ENCODE measurements at places on chromosomes 16 and 17. TPM values are rescaled to one million over a fixed set of nuclear protein-coding genes. Genes with fewer than 3 reads are reported as not detected.

DNA sequence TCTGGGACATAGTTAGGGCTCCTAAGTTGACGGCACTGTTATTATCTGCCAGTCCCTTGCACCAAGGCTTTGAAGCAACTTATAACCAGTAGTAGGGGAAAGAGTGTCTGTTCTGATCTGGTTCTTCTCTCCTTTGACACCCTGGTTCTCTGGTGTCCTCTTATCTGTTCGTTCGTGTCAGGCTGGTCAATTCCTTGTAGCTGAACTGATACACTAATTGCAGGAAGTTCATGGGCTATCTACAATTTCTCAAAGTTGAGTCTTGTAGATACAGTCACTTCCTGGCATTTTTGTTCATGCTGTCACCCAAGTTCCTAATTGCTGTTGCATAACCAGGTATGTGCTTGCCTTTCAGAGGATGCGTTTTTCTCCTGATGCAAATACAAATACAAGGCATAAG, 17.3 kb upstream of the MYO1D start:
- no peak overlapping the region for H3K4me3 ChIP-seq
- DNase-seq = no peak
- no peaks in the 10 kb centered on the region for H3K36me3 ChIP-seq
- no peak overlapping the region for H3K27ac ChIP-seq
- H3K27me3 ChIP-seq = peaks cover 2% of the 10 kb centered on the region

The BOLA2B gene
- total RNA-seq = 12.6 TPM

DNA sequence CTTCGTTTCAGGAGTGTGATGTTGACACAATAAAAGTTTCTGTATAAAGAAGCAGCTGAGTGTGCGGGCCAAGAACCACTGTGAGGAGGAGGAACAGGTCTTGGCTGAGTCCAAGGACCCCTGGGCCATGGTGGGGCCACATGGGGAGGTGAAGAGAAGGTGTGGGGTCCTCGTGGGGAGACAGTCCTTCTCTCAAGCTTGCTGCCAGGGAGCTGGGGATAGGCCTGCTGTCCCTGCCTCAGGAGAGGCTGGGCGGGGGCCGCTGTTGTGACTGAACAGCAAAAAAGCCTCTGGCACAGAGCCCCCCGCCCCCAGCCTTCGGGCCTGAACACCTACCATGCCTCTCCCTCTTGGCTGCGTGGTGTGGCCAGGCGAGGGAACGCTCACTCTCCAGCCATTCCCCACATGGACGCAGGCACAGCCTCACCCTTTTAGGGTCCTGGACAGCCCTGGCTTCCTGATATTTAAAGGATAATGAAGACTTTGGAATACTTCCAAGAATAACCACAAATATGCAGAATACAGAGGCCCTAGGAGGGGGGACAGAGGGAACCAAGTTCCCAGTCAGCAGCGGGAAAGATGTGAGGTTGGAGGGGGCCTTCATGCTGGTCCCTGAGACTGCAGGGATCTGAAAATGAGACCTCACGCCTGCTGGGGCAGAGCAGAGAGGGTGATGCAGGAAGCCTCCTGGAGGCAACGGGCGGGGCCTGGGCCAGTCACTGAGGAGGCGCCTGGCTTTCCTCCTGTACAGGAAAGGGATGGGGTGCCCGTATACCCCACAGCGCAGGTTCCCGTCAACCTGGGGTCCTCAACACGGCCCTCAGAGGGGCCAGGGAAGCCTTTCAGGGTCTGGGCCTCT, 100.0 kb upstream of the CREBBP start:
- H3K36me3 ChIP-seq = peaks cover 14% of the 10 kb centered on the region
- H3K4me1 ChIP-seq = peaks cover 5% of the 10 kb centered on the region
- H3K27me3 ChIP-seq = no peaks in the 10 kb centered on the region
- H3K27ac ChIP-seq = no peak overlapping the region
- peak; percentile 77 for DNase-seq
- H3K4me3 ChIP-seq = no peak overlapping the region

- H3K4me3 ChIP-seq = no peak overlapping the region
- H3K27ac ChIP-seq = no peak overlapping the region
- no peaks in the 10 kb centered on the region for H3K27me3 ChIP-seq
- peak; percentile 80 for DNase-seq
- no peaks in the 10 kb centered on the region for H3K36me3 ChIP-seq
- peaks cover 6% of the 10 kb centered on the region for H3K4me1 ChIP-seq
Observed at GRCh38 chr16:17379121-17379571, 91.6 kb downstream of the XYLT1 start.

The RNF40 gene
- total RNA-seq = 56.8 TPM

The ATP1B2 gene
- total RNA-seq = 0.33 TPM

The ZNF785 gene
- total RNA-seq = 8.7 TPM

The SLC5A10 gene
- total RNA-seq = under 0.01 TPM

The ZNF747 gene
- 7.4 TPM for total RNA-seq

The HSPB9 gene
- total RNA-seq = not detected

DNA sequence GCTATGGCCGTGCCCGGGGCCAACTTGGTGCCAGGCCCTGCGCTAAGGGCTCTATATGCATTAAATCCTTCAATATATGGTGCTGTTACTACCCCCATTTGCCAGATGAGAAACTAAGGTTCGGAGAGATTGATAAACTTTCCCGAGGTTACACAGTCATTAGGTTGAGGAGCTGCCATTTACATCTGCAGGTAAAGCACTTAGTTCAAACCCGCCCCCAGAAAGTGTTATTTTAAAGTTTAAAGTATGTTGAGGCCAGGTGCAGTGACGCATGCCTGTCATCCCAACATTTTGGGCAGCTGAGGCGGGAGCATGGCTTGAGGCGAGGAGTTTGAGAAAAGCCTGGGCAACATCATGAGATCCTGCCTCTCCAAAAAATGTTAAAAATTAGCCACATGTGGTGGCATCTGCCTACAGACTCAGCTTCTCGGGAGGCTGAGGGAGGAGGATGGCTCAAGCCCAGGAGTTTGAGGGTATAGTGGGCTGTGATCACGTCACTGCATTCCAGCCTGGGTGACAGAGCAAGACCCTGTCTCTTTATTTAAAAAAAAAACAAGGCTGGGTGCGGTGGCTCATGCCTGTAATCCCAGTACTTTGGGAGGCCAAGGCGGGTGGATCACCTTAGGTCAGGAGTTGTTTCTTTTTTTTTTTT, 264.7 kb downstream of the PARN start:
- no peaks in the 10 kb centered on the region for H3K27me3 ChIP-seq
- H3K36me3 ChIP-seq = no peaks in the 10 kb centered on the region
- H3K4me3 ChIP-seq = no peak overlapping the region

The TOM1L1 gene
- total RNA-seq = 34.7 TPM

DNA sequence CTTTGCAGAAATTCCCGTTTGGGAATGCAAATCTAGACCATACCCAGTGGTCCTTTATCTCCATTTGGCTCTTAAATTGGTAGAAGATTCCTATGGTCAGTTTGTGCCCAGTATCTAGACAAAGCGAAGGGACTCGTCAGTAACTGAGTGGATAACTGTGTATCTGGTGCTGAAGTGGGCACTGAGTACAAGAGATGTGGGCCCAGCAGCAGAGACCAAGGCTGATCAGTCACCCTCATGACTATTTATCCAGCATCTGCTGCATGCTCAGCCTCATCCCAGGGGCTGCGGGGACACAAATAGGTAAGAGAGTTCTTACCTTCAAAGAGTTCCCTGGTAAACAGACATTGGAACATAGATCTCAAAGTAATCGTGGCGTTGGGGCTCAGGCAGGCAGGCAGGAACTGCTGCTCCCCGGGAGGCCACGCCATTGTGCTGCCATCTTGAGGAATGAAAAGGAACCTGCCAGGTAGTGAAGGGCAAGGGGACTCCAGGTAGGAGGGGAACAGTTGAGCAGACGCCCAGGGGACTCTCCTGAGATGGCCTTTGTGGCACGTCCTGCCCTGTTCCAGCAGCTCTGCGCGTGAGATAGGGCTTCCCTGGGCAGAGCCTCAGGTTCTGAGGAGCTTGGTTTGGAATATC, 10.3 kb downstream of the NT5M start:
- DNase-seq = no peak
- no peak overlapping the region for H3K4me3 ChIP-seq
- no peaks in the 10 kb centered on the region for H3K27me3 ChIP-seq

DNA sequence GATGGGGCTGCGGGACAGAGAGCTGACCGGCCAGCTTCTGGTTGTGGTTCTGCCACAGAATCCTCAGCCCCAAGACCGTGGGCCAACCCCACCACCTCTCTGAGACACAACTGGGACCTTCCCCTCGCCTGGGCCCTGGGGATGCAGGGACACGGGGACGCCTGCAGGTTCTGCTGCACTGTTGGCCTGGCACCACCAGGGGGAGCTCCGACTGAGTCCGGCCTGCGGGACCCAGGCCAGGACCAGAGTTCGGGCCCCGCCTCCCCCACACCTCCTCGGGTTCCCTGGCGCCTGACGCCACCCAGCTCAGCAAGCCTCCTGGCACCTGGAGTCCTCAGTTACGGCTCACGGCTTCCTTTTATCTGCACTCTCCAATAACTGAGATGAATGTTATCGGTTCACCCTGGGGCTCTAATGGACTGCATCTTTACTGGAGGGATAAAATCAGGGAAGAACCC, 27.3 kb downstream of the TBC1D16 start:
- DNase-seq = peak; percentile 58
- no peaks in the 10 kb centered on the region for H3K4me1 ChIP-seq
- no peak overlapping the region for H3K27ac ChIP-seq
- peaks cover 3% of the 10 kb centered on the region for H3K36me3 ChIP-seq
- no peak overlapping the region for H3K4me3 ChIP-seq
- H3K27me3 ChIP-seq = no peaks in the 10 kb centered on the region

The ATP2A1 gene
- 0.33 TPM for total RNA-seq

DNA sequence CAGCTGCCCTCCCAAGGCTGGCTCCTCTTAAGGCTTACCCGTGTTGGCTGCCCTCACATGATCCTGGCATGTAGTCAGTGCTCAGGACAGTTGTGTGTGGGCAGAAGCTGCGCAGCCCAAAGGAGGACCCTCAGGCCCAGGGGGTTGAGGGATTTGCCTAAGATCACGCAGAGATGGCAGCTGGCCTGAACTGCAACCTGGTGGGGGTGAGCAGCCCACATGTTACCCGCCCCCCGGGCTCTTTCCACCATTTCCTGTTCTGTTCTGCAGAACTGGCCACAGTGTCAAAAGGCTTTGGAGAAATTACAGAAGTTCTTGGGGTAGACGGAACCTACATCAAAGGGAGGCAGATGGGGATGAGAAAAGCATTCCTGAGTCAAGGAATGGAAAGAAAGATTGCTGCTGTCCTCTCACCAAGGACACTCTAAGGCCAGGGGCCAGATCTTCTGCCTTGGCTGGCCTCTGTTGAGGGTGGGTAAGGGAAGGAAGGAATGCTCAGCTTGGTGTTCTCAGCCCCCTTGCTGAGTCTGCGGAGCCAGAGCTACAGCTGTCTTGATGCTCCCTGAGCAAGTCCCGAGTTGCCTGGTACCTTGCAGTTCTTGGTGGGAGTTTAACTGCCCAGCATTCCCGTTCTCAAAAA, 53.0 kb downstream of the EPN2 start:
- no peak overlapping the region for H3K4me3 ChIP-seq
- H3K4me1 ChIP-seq = peaks cover 2% of the 10 kb centered on the region
- H3K27ac ChIP-seq = no peak overlapping the region
- H3K27me3 ChIP-seq = no peaks in the 10 kb centered on the region
- DNase-seq = no peak

DNA sequence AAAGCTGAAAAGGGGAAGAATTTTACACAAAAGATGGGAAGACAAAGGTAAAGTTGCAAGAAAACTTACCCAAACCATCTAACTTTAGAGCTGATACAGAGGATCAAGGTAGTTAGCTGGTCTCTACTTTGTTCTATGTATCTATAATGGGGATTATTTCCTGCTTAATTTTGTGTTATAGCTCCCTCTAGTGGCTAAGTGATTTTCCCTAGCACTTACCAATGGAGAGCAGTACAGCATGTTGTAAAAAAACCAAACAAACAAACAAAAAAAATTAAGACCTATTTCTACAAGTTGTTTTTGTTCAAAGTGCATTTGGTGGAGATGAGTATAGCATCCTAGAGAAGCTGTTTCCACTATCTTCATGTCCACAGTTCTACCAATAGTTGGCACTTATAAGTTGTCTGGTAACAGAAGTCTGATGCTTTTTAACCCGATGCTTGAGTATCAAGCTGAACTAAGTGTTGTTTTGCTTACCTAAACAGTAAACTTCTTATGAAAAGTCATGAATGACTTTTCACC, 7.5 kb downstream of the SRSF1 start:
- no peak overlapping the region for H3K4me3 ChIP-seq
- peaks cover 10% of the 10 kb centered on the region for H3K4me1 ChIP-seq

DNA sequence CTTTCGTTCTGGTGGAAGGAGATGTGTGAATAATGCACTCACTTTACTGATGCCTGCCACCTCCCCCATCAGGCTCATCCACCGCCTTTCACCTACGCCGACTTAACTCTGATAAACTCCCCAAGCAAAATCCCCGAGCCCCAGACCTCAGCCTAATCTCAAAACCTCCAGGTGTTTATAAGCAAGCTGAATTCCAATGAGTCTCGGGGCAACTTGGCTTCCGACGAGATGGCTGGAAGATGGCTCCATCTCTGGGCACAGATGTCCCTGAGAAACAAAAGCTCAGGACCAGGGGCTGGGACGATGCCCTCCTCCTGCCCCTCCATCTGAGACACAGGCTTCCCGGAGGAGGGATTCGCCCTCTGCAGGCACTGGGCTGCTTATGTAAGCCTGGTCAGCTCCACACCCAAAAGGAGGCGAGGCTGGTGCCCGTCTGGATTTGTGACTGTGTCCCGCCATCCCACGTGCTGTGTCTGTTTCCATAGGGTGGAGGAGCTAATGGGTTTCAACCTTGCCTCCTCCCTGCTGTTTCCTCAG, 386.4 kb upstream of the TNRC6C start:
- H3K27ac ChIP-seq = no peak overlapping the region
- no peak for DNase-seq
- H3K36me3 ChIP-seq = no peaks in the 10 kb centered on the region
- no peak overlapping the region for H3K4me3 ChIP-seq
- no peaks in the 10 kb centered on the region for H3K4me1 ChIP-seq
- H3K27me3 ChIP-seq = peaks cover 19% of the 10 kb centered on the region

The CDRT15 gene
- total RNA-seq = not detected

GRCh38 chr17:43790311-43790940, 10.2 kb downstream of the CFAP97D1 start:
- no peaks in the 10 kb centered on the region for H3K4me1 ChIP-seq
- H3K27me3 ChIP-seq = no peaks in the 10 kb centered on the region
- no peak for DNase-seq

The PPP1R27 gene
- under 0.01 TPM for total RNA-seq

The TLCD1 gene
- total RNA-seq = 6.6 TPM

GRCh38 chr16:13997933-13998332, 73.2 kb upstream of the MRTFB start:
- H3K27me3 ChIP-seq = no peaks in the 10 kb centered on the region
- no peak overlapping the region for H3K4me3 ChIP-seq
- no peak for DNase-seq
- no peak overlapping the region for H3K27ac ChIP-seq
- peaks cover 3% of the 10 kb centered on the region for H3K4me1 ChIP-seq

DNA sequence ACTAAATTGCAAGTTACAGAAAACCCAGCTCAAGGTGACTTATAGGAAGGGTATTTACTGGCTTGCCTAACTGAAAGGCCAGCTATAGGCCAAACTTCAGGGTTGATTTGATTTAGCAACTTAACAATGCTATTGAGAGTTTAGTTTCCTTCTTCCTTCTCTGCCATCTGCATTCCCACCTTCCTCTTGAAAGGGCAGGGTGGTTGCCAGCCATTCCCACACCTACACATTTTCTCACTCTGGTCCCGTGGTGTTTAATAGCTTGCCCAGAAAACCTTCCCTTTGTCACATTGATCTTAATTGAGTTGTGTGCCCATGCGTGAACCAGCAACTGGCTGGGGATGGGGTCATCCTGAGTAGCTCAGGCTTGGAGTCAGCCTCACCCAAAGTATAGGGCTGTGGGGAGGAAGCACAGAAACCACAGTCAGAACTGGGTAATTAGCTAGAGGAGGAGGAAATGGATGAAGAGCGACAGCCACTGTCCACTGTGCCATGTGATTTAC, 194.7 kb downstream of the SPECC1 start:
- DNase-seq = no peak
- H3K36me3 ChIP-seq = no peaks in the 10 kb centered on the region
- no peak overlapping the region for H3K27ac ChIP-seq
- peaks cover 14% of the 10 kb centered on the region for H3K4me1 ChIP-seq
- no peak overlapping the region for H3K4me3 ChIP-seq
- H3K27me3 ChIP-seq = no peaks in the 10 kb centered on the region
